ENCODE measurements at places on chromosomes 7 and 10.

DNA sequence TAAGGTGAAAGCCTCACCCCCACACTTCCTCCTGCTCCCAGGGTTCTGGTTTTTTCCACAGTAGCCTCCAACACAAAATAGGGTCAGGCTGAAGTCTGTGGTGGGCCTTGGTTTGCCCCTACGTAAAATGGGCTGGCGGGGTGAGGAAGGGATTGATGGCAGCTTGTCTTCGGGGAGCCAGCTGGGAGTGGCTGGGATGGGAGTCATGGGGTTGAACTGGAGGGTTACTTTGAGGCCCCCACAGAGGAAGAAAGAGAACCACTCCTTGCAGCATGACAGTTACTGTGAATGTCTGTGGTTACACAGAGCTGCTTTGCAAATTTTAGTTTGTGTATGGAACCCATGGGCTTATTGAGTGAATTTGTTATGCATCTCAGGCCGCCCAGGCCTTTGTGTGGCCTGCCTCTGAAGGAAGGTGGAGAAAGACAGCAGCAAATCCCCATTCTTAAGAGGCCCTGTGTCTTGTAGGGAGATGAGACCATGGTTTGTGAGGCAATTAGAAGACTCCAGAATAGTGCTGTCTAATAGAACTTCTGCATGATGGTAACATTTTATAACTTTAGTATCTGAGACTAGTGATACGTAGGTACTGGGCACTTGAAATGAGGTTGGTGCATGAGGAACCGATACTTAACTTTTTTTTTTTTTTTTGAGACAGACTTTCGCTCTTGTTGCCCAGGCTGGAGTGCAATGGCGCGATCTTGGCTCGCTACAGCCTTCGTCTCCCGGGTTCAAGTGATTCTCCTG lies 8.1 kb downstream of the TRIM8 start:
- DNase-seq: no peak

- no peak for DNase-seq
These were observed 59.9 kb upstream of the DNAJB6 start for GRCh38 chr7:157276731-157277562.

DNA sequence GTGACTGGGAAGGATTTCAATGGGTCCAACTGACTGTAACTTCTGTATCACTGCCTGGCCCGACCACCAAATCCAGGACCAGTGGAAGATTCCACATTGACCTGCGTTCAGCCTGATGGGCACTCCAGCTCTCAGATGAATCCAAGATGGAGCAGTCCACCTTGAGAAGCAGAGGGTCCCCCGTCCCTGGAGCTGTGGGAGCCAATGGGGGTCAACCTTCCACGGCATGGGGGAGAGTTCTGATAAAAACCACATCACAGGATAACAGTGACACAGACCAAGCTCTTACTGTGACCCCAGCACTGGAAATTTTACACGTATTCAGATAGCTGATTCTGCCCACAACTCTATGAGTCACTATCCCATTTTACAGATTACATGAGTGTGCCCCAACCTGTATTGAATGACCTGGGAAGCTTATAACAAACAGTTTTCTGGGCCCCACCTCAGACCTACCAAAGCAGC lies 11.2 kb downstream of the ZCCHC24 start:
- DNase-seq: no peak

- no peak for DNase-seq
These were observed 13.2 kb downstream of the ZNF488 start for GRCh38 chr10:47370878-47371277.

DNA sequence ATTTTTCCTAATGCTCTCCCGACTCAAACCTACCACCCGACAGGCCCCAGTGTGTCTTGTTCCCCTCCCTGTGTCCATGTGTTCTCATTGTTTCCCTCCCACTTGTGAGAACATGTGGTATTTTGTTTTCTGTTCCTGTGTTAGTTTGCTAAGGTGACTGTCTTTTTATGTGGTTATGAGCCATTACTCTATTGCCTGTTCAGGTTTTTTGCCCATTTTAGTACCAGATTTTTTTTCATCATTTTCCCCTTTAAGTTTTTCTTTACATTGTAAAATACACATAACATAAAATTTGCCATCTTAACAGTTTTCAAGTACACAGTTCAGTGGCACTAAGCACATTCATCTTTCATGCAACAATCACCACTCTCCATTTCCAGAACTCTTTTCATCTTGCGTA lies 133.5 kb downstream of the GPR158 start:
- no peak for DNase-seq

GRCh38 chr10:101968940-101969321 lies 87.0 kb downstream of the ARMH3 start:
- no peak for DNase-seq

GRCh38 chr10:132112611-132113010 lies 46.9 kb downstream of the JAKMIP3 start:
- DNase-seq: no peak

DNA sequence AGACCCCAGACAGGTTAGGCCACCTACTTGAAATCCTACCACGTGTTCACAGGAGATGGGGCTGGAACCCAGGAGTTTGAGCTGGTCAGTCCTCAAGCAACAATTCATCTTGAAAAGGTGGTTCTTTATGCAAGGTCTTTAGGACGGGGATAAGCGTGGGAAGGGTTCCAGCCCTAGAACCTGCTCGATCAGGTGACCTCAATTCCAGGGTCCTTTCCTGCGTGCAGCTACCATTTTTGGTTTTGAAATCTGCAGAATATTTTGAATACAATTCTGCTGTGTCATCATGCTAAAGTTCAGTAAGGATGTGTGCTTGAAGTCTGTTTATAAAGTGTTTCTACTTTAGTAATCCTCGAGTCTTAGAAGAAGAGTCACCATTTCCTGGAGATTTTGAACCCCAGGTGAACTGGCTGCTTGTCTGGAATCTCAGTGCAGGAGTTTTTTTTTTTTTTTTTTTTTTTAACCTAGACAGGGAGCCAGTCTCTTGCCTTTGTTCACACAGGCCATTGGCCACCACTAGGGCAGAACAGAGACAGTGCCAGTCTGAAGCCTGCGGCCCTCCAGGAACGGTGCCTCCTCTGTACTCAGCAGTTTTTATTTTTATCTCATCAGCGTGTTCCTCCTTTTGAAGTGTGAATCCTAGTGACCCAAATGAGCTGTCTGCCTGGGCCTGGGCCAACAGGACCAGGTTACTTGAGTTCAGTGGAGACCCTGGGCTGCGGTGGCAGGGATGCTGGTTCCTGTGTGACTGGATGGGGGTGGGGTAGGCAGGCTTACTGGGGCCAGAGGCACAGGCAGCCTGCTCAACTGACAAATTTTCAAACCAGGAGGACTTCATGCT lies 54.6 kb downstream of the EEPD1 start:
- peak; percentile 70 for DNase-seq

GRCh38 chr7:106062521-106062931 lies 49.6 kb downstream of the SYPL1 start:
- no peak for DNase-seq

DNA sequence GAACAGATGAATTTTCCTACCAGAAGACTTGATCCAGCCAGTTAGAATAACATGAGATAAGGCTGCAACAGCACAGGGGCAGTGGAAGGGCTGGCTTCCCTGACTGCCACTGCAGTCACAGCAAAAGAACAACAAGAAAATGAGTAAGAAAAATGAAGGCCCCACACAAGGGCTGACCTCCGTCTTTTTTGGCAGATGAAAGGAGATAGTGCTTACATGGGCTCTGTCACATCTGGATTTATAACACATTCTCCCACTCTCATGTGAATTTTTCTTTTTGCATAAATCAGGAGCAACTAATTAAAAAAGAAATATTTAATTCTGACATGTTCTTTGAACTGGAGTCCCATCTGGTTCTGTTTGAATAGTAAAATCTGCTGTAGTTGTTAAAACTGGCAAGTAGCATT lies 99.6 kb downstream of the NRP1 start:
- no peak for DNase-seq

DNA sequence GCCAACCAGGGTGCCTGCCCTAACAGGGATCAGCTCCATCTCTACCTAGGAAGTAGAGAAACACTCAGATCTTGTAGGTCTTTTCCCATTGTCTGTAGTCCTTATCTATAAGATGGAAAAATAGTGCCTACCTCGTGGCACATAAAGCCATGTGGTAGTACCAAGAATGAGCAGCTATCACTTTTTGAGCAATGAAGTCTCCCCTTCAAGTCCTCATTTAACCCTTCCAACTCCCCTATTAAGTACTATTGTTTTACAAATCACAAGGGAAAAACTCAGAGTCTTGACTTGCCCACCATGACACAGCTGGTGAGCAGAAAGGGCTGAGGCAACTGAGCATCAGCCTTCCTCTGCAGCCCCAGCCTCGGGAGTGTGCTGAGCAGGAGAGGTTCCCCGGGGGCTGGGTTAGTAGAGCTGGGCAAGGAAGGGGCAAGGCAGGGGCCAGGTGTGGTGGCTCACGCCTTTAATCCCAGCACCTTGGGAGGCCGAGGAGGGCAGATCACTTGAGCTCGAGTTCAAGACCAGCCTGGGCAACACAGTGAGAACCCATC lies 3.3 kb downstream of the FRAT2 start:
- no peak for DNase-seq

DNA sequence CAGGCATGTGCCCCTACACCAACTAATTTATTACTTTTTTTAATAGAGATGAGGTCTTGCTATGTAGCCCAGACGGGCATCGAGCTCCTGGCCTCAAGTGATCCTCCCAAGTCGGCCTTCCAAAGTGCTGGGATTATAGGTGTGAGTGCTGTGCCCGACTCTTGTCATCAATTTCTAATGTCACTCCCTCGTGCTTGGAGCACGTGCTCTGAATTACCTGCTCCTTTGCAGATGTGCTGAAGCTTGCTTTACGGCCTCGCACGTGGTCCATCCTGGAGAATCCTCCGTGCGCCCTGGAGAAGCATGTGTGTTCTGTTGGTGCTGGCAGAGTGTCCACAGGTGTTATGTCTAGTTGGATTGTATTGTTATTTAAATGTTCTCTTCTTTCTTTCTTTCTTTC lies 11.8 kb upstream of the UBE3C start:
- no peak for DNase-seq

DNA sequence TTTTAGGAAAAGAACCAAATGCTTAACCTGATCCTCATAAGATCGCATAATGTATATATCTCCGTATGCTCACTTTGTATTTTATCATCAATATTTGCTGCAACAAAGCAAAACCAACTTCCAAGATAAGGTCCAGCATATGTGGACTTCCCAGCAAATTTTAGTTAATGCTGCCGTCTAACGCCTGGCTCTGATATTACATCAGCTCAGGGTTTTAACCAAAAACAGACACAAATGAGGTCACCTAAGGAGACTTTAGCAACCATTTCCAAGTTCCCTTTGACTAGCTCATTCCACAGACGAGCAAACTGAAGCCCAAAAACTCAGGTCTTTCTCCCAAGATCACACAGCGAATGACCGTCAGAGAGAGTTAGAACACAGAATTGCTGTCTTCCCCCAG lies 59.4 kb upstream of the UCN3 start:
- DNase-seq: no peak

DNA sequence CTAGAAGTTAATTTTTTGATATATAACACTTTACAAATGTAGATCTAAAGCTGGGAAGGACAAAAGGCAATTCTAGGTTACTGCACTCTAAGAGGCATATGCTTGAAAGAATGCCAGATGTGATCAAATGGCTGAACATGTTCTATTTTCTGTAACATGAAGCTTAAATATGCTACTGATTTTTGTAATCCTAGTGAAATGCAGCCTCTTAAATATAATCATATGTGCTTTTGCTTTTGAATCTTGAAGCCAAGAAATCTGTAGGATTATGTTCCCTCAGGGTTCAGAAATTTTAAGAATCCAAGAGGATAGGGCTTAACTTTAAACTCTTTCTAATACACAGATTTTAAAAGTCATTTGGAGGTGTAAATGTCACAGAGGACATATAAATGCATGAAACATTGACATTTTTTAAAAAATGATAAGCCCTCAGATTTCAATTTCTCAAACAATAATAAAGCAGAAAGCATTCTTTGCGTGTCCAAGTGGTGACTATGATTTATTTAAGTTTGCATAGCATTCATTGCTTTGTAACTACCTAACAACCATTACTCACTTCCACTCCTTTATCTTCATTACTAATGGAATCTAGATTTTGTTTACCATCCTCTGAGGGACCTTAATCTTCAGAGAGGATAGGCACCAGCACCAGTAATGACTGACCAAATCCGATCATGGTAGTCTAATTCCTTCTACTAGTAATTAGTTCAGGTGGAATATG lies 170.4 kb downstream of the MAGI2 start:
- no peak for DNase-seq

- peak; percentile 70 for DNase-seq
These were observed 122.3 kb downstream of the PPP1R3A start for GRCh38 chr7:113796557-113796956.

DNA sequence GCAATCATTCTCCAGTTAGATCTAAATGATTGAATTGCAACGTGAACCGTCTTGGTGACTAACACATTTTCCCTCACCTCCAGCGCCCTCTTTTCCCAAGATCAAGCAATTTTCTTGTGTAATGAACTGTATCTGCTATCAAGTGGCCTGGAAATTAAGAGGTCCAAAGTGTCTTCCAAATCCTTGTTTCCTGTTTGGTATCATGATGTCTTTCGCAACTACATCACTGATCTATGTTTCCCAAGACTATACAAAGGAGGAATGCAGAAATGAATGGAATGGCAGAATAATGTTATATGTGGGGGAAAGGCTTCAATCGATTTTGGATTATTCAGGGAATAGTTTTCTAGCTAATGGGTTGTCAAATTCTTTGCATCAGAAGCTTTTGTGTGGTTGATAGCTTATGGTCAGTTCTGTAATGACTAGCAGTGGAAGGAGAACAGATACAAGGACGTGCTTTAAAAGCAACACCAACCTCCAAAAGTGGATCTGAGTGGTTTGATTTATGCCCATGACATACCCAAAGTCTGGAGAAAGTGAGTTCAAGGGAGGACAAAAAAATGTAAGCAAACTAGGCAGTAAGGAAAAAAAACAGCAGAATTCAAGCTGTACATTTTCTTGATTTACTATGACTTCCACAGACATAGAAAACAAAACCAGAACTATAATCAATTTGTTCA lies 14.6 kb upstream of the ZEB1 start:
- no peak for DNase-seq

- DNase-seq: no peak
These were observed 12.7 kb downstream of the SKIDA1 start for GRCh38 chr10:21512573-21513404.

- no peak for DNase-seq
These were observed 261.8 kb downstream of the GATA3 start for GRCh38 chr10:8316284-8316683.

DNA sequence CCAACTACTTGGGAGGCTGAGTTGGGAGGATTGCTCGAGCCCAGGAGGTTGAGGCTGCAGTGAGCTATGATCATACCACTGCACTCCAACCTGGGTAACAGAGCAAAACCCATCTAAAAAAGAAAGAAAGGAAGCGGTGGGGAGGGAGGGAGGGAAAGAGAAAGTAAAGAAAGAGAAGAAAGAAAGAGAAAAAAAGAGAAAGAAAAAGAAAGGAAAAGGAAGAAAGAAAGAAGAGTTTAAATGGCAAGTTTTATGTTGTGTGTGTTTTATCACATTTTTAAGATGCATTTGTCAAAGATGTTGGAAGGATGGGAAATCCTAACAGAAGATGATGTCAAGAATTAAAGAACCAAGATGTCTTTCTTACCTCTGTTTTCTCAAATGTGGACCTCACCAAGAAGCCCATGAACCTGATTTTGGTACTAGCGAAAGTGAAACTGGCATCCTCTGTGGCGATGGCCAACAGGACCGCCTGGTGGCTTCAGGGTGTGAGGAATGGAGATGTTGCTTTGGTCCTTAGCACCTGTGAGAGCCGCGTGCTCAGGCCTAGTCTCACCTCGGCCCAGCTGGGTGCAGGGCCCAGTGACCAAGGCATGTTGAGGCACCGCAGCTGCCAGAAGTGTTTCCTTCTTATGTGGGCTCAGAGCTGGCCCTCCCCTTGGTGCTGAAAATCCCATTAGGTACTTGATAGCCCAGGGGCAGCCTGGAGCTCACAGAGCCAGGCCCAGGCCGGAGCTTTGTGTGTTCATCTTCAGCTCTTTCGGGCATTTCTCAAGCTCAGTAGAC lies 9.8 kb downstream of the UCMA start:
- no peak for DNase-seq
